Skin of body (tissue), 3 donors: ENCODE measurements at places on chromosomes 3 and 15. TPM values are rescaled to one million over a fixed set of nuclear protein-coding genes. Genes with fewer than 3 reads are reported as not detected.

CP gene
- total RNA-seq = 1.1 TPM

GRCh38 chr15:81532001-81532400 lies 158.0 kb upstream of the TMC3 start:
- DNase-seq = peak; percentile 52

- DNase-seq = peak; percentile 50
Observed at GRCh38 chr3:130759692-130760338, 13.2 kb upstream of the PIK3R4 start.

GRCh38 chr3:176296066-176296597 lies 901.1 kb downstream of the TBL1XR1 start:
- no peak for DNase-seq
